ENCODE measurements at places on chromosomes 7 and 10.
A peak's percentile ranks its signal among the peaks of the same experiment; 100 is the strongest.

DNA sequence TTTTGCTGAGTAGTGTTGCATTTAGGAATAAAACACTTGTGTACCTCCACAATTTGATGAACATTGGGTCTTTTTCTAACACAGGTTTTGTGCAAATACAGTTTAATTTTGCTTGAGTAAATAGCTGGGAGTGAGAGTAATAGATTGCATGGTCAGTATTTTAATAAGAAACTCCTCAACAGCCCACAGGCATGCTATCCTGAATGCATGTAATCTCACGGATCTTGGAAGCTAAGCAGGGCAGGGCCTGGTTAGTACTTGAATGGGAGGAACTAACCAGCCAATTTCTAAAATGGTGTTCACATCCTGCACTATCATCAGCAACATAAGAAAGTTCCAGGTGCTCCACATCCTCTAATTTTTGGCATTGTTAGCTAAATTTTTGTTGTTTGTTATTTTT, 685.4 kb upstream of the MBL2 start:
- no peak for DNase-seq

DNA sequence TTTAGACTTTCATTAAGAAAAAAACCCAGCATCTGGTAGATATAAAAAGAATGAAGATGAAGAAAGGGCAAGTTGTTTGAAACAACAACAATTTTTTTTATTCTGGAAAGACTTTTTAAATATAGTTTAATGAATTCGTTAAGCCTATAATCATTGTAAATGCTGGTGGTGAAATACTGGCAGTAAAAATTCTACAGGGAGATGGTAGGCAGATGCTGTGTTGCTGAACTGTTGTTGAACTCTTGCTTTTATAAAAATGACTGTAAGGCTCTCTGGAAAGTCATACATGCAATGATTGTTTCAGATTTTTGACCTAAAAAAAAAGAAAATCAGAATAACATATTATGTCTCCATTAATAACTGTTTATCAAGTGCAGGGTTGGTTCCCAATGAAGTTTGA, 39.0 kb downstream of the SCIN start:
- no peak for DNase-seq

- DNase-seq, result no peak
Observed at GRCh38 chr10:130773941-130774340, 537.6 kb downstream of the TCERG1L start.

DNA sequence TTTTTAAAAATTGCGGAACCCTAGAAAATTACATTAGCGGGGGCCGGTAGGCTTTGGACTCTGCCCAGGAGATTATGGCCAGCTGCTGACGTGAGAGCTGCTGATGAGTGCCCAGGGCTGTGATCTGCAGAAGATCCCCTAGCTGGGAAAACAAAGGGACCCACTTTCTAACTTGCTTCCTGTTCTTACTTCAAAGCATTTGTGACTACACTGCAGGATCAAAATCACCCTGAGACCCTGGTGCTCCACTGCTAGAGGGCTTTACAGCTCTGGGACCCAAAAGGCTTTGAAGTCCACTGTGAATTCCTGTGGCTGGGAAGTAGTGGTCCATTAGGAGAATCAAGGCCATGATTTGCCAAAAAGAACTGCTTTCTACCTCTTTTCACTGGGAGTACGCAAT, 499.4 kb upstream of the AKR1E2 start:
- DNase-seq, result no peak

DNA sequence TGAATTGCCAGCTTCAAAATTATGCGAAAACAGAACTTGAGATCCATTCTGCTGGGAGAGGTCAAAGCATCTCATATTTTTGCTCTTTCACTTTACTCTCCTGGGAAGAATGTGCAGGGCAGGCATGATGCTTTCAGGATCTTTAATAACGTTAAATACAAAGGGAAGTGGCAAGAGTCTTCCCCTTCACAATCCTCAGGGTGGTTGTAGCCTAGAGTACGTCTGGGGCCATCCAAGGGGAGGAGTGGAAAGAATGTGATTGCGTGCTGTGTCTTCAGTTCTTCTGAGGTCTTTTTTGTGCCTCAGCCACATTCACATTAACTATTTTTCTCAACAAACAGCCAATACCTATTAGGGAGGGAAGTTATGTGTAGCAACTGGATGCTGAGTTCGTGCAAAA, 207.3 kb downstream of the HGF start:
- DNase-seq, result no peak

GRCh38 chr7:2431260-2431867, 28.0 kb downstream of the CHST12 start:
- no peak for DNase-seq

GRCh38 chr10:12394241-12395033, 45.1 kb downstream of the CAMK1D start:
- no peak for DNase-seq

DNA sequence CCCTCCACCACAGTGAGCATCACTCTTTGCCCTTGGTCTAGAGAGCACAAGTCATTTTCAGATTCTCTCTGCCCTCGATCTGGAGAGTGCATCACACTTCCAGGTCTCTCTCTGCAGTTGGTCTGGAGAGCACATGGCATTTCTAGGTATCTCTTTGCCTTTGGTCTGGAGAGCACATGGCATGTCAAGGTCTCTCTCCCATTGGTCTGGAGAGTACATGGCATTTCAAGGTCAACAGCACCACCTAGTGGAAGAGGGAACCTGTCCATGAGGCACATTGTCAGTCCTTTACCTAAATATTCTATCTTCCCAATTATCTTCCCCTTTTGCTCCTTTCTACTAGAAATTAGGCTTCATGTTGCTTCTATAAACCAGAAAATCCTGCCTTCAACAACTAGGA, 1139.4 kb downstream of the XPNPEP1 start:
- no peak for DNase-seq

DNA sequence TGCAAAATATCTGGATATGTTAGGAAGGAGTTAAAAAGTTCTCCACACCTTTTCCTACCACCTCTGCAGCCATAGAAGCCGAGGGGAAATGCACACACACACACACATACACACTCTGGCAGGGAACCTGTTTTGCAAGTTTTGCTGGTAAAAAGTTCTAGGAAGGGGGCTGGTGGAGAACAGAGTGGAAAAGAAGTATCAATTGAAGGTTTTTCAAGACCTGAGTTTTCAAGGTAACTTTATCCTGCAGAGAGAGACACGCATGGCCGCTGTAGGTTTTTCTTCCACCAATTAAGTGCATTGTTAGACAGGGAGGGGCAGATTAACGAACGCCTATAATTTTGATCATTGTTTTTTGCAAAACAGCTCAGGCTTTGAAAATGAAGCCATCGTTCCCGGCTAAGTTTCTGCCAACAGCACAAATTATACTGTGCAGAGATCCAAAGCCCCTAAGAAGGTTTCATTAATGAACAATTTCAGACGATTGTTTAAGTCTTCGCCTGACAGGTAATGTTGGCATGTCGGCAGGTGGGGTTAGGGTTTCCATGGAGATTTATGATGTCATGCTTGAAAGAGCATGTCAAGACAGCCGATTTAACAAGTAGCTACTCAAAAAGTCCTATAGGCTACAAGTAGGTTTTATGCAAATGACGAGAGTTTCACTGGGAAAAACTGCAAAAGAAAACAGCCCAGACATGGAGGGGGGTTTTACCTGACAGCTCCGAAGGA, 29.7 kb downstream of the KIAA1217 start:
- no peak for DNase-seq

DNA sequence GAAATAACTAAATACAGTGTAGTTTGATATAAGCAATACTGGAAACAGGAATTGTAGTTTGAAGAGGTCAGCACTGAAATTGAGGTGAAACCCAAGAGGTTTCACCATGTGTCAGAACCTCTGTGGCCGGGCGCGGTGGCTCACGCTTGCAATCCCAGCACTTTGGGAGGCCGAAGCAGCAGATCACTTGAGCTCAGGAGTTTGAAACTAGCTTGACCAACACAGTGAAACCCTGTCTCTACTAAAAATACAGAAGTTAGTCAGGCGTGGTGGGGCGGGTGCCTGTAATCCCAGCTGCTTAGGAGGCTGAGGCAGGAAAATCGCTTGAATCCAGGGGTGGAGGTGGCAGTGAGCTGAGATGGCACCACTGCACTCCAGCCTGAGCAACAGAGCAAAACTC, 13.7 kb downstream of the AHCYL2 start:
- no peak for DNase-seq

DNA sequence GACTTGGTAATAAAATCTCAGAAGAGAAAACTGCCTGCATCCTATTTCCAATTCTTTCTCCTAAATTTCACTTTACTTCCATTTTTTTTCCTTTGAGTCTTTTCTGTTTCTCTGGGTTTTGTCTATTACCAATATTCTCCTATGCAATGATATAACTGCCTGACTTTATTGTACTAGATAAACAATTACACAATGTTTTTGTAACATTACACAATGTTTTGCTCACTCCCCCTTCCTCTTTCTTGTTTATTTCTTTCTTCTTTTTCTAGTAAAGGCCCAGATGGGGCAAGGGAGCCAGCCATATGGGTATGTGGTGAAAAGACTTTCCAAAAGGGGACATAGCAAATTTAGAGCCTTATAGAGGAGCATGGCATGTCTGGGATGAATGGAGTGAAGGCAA, 278.7 kb upstream of the PHYHIPL start:
- DNase-seq, result no peak

- DNase-seq, result no peak
Observed at GRCh38 chr7:107856806-107857540, 34.0 kb upstream of the DLD start.

GRCh38 chr10:99927721-99928280, 81.9 kb downstream of the DNMBP start:
- DNase-seq, result no peak

GRCh38 chr7:90763108-90763507, 167.0 kb downstream of the CDK14 start:
- no peak for DNase-seq

- DNase-seq, result no peak
Observed at GRCh38 chr7:35704261-35704660, 9.3 kb upstream of the HERPUD2 start.

- peak; percentile 33 for DNase-seq
Observed at GRCh38 chr10:14736600-14737081, 38.1 kb downstream of the FAM107B start.

- no peak for DNase-seq
Observed at GRCh38 chr10:86172301-86172700, 194.3 kb downstream of the GRID1 start.

DNA sequence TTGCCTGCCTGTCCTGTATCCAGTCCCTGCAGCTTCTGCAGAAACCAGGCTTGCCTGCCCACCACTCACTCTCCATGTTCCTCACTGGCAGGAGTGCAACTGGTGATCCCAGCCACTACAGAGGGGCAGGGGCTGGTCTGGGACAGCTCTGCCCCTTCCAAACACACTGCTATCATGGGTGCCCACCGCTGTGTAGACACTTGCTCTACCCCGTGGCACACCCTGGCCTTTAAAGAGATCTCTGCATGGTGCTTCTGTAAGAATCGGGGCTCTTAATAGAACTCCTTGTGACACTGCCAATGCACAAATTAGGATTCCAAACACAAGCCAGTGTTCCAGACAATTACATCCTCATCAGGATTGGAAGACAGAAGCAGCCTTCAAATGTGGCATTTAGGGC, 41.7 kb downstream of the C10orf90 start:
- DNase-seq, result no peak

GRCh38 chr7:75621124-75621523, 117.6 kb downstream of the HIP1 start:
- DNase-seq, result no peak
